Stimulated activated CD8-positive, alpha-beta memory T cell treated with anti-CD3 and anti-CD28 coated beads, Interleukin-12 subunit alpha, Interleukin-12 subunit beta, amount 100 ng/mL, for 4 hours (primary cell): ENCODE measurements at places on chromosomes 11 and 22.

DNA sequence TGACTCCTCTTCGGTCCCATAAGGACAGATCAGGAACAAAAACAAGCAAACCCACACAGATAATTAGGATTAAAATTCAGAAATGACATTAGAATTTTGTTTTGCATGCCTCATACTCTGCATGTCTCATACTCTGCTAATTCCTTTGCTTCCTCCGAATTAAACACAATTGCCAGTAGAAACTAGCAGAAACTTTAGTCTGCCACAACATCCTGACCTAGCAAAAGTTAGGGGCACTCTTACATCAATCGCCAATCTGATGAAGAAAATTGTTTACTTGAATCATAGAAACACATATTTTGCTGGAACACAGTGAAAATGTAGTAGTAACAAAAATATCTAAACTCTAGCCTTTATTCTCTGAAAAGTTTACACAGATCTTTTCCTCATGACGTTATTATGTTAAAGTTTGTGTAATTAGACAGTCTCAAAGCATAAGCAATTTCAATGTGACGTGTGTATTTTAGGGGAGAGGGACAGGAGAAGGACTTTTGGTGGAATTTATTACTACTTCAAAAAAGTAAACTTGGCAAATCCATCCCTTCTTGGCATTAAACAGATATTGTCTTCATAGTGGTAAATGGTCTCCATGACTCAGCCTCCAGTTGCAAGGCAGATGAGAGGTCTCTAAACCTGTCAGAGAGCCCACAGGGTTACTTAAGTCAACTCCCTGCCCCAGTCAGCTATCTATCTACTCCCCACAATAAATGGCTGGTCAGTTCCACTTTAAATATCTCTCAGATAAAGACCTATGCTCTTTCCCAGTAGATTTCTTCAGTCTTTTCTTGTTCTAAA is 249.8 kb upstream of the UBASH3B start:
- DNase-seq: no peak

GRCh38 chr11:18726040-18726439 is at the start of gene IGSF22:
Gene IGSF22 (minus strand): TSS chr11:18726188. CDS start chr11:18724236, 1,952 bp downstream.
- DNase-seq: no peak

DNA sequence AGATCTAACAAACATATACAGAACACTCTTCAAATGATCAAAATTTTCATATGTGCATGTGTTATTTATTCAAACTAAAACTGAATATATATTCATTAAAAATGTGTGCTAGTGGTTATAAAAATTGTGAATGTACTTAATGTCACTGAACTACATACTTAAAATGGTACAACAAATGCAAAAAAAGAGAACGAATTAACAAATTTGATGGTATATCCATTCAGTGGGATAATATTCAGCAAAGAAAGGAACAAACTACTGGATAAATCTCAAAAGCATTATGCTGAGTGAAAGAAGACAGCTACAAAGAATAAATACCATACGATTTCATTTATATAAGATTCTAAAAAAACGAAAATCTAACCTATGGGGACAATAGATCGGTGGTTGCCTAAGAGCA is 64.1 kb downstream of the NARS2 start:
- no peak for DNase-seq

GRCh38 chr11:115643549-115644270 is 139.5 kb upstream of the CADM1 start:
- DNase-seq: no peak

GRCh38 chr11:113546757-113547507 is 71.7 kb upstream of the DRD2 start:
- no peak for DNase-seq

DNA sequence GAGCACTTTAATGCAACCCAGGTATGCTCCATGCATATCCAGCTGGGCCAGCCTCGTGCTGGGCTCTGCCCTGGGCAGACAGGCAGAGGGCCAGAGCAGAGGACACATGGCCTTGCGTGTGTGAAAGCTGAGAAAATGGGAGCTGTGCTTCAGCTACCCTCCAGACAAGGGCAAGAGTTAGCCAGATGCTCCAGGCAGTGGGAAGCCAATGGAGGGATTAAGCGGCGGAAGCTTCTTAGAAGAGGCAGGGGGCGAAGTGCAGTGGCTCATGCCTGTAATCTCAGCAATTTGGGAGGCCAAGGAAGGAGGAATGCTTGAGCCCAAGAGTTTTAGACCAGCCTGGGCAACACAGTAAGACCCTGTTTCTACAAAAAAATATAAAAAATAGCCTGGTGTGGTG is 9.8 kb upstream of the ARHGEF17 start:
- no peak for DNase-seq

DNA sequence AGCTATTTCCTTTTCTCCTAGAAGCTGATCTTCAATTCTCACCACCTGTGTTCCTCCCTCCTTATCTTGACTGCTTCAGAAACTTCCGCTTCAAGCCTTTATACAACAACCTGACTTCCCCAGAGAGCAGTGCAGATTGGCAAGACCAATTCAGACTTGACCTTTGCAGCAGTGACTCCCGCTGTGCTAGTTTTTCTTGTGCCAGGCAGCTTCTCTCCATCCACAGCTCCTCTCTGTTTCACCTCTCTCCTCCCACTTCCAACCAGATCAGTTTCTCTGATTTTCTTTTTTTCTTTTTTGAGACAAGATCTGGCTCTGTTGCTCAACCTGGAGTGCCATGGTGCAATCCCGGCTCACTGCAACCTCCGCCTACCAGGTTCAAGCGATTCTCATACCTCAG is 74.3 kb downstream of the GRAMD1B start:
- no peak for DNase-seq

GRCh38 chr11:65851083-65851579 is 6.8 kb downstream of the CFL1 start:
- DNase-seq: no peak

DNA sequence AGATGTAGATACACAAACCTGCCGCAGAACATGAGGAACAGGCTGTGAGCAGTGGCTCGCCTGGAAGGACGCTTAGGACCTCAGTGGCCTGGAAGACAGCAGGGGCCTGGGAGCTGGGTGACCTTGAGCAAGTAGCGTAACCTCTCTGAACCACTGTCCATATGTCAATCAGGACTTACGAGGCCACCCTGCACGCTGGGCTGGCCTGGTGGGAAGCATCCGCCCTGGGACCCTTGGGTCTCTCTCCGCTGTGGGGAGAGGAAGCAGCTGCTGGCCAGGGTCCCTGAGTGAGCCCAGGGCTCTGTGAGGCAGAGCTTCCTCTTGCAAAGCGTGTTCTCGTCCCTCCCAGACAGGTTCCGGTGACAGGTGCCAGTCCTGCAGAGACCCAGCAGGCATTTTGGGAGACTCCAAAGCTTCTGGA is 14.0 kb upstream of the EHD1 start:
- no peak for DNase-seq

DNA sequence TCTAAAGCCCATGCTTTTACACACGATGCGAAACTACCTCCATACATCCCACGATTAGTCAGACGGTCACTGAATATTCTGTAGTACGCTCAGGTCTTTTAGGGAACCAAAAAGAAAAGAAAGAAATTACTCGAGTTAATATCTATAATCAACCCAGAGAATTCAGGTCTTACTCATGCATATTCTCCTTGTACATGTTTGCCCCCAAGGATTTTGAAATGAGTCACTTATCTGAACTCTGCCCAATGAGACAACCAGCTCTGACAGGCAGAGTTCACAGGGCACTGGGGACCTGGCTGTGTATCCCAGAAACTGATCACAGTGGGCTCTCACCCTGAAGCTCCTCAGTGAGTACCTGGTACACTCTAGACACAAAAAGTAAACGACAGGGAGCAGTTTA is 29.2 kb downstream of the RASSF10 start:
- no peak for DNase-seq

DNA sequence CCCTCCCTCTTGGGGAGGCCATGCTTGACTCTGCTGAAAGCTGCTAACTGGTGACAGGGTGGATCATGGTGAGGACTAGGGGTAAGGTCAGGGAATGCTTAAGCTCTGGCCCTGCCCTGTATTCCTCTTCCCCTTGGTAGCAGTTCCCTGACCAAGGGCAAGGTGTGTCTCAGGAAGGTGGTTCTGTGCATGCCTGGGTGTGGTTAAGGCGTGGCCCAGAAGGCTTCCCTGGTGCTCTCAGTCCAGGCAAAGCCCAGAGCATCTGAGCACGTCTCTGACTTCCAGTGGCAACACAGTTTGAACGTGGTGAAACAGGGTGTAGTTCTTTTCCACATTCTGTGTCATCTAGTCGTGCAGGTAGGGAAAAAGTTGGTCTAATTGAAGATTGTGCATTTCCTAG is 53.1 kb upstream of the HORMAD2 start:
- DNase-seq: no peak

DNA sequence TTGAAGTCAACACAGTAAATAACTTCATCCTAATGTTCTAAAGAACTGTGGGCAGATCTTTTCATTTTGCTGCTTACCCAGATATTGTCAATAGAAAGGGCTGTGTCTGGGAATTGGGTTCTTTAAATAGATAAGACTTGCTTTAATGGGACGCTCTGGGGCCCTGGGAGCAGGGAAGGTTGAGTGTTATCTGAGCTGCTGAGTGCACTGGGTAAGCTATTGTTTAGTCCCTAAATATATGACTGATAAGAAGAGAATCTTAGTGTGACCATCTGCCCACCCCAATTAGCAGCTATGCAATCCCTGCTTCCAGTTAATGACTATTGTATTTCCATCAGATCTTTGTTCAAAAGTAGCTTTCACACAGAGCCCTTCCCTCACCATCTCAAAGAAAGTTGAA is 44.4 kb downstream of the ARHGAP42 start:
- DNase-seq: no peak

GRCh38 chr11:47409440-47410369 is 1.3 kb downstream of the SLC39A13 start:
- no peak for DNase-seq

DNA sequence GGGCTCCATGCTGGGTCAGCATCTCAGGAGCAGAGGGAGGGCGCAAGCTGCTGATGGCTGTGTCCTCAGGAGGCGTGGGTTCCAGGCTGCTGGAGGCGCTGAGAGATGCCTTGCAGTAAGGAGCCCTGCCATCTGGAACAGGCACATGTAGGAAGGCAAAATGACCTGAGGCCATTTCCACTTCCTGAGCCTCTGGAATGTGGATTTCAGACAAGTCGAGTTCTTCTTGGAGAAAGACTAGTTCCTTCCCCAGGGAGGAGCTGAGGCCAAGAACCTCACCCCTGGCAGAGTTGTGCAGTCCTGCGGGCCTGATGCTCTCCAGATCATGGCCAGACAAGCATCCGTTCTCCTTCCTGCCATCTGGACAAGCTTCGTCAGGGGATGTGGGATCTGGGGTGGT is 19.3 kb downstream of the HPS4 start:
- no peak for DNase-seq
